ENCODE measurements at places on chromosomes 16 and 17.

DNA sequence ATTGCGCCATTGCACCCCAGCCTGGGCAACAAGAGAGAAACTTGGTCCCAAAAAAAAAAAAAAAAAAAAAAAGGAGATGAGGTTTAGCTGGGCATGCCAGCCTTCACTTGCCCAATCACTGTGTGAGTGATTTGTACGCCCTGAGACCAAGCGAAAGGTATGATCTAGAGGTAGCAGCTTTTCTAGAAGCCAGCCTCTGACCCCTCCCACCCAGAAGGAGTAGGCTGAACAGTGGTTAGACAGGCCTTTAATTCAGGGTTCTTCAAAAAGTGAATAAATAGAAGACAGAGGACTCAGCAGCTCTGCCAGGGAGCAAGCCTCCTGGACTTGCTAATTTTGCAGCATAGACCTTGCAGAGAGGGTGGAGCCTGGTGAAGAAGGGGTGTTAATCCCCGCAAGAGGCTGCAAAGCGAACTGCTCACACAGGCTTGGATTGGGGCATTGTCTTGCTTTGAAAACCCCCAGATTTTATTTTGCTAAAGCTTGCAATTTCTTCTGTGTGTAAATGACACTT, 7.1 kb upstream of the CYTH1 start:
- DNase-seq, result no peak

GRCh38 chr17:76862079-76862478, 6.1 kb upstream of the MGAT5B start:
- no peak for DNase-seq

- no peak for DNase-seq
These were observed 21.4 kb downstream of the NPLOC4 start for GRCh38 chr17:81615401-81615930.

DNA sequence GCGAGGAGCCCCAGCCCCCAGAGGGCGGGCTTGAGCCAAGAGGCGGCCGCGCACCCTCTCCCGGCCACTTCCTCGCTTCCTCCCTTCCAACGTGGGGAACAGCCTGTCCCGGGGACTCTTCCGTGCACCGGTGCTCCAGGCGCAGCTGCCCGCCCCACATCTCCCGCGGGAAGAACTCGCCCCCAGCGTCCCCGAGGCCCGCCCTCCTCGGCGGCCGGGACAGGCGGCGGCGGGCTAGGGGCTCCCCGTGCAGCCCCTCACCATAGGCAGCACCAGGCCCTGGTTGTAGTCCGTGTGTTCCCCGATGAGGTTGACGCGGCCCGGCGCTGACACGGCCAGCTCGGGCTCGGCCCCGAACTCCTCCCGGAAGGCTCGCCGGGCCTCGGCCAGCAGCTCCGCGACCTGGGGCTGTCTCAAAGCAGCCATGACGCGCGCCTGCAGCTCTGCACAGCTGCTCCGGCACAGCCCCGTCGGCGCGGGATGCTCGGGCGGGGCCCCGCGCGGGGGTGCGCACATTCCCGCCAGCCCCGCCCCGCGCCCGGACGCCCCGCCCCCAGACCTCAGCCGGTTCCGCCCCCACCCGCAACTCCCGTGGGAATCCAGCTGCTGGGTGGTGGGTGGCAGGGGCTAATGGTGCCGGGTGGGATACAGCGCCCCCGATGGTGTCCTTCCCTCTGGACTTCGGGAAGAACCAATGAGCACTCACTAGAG, at the start of gene GALK1:
Gene GALK1 (minus strand): TSS at position 482 of the 711 bp plus-strand sequence. CDS start 56 bp downstream, at position 426.
- DNase-seq, result no peak

DNA sequence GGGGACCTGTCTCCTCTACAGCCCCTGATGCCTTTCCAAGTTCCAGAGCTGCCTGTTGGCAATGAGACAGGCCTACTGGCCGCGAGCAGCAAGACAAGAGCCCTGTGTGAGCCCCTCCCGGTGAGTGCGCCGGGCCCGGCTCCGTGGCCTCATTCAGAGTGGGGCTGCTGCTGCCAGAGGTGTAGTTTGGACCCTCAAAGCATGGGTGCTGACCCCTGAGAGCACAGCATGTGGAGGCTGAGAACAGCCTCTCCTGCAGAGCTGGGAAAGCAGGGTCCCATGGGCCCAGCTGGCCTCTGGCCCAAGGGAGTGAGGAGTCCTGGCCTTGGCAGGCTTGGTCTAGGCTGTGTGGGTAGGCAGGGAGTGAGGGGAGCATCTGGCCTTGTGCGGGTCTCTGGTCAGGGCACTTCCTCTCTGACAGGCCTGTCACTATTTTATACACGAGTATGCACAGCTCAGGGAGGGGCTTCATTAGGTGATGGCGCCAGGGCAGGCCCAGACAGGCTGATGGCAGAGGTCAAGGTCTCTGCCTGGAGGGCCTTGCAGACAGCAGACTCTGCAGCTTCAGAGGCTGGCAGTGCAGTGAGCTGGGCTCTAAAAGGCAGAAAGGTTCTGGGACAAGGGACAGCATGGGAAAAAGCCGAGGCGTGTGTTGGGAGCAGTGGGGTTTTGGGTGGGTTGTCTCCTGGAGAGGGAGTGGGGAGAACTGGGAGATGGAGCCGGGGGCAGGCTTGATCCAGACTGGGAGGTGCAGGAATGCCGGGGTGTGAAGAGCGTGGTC, 43.4 kb downstream of the ADCY7 start:
- DNase-seq, result no peak

- DNase-seq, result peak; percentile 68
These were observed 26.7 kb downstream of the SAP30BP start for GRCh38 chr17:75693500-75694481.

DNA sequence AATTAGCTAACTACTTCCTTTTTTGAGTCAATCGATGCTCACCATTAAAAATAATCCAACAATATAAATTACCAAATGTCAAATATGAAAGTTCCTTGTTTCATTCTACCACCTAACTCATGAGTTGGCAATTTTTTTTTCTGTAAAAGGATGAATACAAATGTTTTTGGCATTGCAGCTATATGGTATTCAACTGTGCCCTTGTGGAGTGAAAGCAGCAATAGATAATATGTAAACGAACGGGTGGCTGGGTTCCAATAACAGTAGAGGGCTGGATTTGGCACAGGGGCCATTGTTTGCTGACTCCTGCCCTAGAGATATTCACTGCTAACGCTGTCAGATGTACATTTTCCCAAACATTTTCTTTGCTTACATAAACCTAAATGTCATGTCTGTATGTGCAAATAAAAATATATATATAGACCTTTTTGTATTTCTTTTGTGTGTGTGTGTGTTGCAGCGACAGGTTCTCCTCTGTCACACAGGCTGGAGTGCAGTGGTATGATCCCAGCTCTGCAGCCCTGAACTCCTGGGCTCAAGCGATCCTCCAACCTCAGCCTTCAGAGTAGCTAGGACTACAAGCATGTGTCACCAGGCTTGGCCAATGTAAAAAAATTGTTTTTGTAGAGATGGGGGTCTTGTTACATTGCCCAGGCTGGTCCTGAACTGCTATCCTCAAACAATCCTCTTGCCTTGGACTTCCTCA, 73.9 kb downstream of the RPGRIP1L start:
- no peak for DNase-seq

GRCh38 chr17:42653179-42654124, 5.6 kb upstream of the TUBG2 start:
- DNase-seq, result peak; percentile 68

DNA sequence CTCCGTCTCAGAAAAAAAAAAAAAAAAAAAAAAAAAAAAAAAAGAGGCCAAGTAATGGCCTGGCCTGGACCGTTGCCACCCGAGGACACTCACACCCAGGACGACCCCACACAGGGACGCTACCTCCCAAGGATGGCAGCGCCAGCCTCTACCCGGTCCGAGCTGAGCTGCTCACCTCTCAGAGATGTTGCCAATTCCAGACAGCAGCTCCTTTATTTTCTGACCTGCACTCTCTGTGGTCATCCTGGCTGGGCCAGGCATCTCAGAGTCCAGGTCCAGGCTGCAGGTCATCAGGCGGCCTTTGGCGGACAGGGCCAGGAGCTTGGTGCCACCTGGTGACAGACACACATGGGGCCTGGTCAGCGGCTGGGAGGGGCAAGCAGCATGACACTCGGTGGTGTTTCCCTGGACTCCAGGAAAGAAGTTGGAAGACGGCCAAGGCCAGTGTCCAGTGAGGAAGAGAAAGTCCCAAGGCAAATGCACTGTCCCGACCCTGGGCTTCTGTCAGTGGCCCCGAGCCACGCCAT, 3.1 kb downstream of the FAAP100 start:
- no peak for DNase-seq

- no peak for DNase-seq
These were observed 25.3 kb downstream of the CTRB2 start for GRCh38 chr16:75181630-75182029.

DNA sequence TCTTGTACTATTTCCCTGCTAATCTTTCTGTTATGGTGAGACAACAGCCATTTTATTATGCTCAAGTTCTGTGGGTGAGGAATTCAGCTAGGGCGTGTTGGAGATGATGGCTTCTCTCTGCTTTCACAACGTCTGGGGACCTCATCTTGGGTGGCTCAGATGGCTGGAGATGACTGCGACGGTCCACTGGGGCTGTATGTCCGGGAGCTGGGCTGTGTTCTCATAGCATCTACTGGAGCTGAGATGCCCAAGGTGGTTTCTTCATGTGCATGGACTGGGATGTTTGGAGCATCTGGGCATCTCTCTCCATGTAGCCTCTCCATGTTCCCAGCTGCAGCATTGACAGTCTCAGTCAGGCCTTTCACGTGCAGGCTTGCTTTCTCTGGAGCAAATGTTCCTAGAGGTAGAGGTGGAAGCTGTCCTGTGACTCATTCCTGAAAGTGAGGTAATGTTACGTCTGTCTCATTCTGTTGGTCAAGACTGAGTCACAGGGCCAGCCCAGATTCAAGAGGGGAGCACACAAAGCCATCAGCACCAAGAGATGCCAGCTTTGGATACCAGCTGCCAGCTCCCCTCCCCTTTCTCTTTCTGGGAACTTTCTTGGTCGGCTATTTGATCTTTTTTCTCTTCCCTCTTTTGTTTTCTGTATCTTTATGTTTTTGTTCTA, 96.2 kb downstream of the RAP1GAP2 start:
- peak; percentile 27 for DNase-seq

- DNase-seq, result peak; percentile 75
These were observed 4.3 kb downstream of the CAMKK1 start for GRCh38 chr17:3888343-3889171.

GRCh38 chr16:27628241-27628942, 78.4 kb downstream of the KATNIP start:
- no peak for DNase-seq

DNA sequence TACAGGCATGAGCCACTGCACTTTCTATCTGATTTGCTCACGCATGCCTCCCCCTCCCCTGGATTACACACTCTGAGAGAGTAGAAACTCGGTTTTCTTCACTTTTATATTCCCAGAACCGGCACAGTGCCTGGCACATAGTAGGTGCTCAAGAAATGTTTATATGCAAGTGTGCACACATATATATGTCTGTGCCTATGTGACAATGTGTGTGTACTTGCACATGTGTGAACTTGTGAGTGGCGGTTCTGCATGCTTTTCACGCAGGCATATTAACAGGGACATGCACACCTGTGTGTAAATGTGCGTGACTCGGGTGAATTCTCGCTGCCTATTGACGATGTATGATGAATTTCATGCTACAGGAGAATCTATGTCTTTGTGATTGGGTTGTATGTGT, 22.1 kb upstream of the IL21R start:
- DNase-seq, result no peak

DNA sequence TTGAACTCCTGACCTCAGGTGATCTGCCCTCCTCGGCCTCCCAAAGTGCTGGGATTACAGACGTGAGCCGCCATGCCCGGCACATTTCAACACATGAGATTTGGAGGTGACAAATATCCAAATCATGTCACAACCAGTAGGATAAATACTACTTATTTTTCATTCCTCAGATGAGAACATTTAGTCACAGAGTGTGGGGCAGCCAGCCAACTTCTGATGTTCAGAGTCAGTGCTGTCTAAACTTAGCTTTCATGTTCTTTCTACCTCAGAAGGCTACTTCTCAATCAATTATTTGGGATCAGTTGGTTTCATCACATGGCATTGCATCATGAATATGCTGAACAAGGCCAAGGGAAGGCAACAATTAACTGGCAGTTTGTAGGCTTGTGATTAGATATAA, 134.5 kb downstream of the CDH13 start:
- peak; percentile 1 for DNase-seq

GRCh38 chr17:9887508-9887907, 17.6 kb downstream of the RCVRN start:
- no peak for DNase-seq

GRCh38 chr17:61333136-61333535, 66.5 kb upstream of the TBX2 start:
- no peak for DNase-seq

- DNase-seq, result no peak
These were observed 8.6 kb downstream of the KRT10 start for GRCh38 chr17:40813804-40814203.

DNA sequence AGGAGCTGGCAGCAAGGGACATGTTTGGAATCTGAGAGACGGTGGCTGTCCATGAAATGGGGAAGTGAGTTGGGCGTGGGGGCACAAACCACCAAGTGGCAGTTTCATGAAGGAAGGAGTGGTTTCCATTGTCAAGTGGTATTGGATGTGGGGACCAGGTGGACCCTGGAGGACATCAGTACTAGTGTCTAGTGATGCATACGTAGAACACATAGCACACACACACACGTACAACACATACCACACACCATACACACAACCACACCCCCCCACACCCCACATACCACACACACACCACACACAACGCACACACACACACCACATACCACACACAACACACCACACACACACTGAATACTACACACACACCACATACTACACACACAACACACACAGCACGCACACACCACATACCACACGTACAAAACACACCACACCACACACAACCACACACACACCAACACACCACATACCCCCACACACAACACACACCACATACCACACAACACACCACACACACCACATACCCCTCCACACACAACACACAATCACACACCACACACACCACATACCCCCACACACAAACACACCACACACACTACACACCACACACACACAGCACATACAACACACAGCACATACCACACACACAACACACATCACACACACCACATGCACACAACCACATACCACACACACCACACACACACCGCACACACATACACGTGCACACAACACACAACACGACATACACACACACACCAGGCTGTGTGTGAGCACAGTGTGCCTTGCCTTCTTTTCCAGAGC, 41.1 kb upstream of the GSE1 start:
- DNase-seq, result no peak

GRCh38 chr17:41633556-41634199, 9.3 kb upstream of the KRT17 start:
- no peak for DNase-seq

- DNase-seq, result no peak
These were observed 28.8 kb downstream of the RNF43 start for GRCh38 chr17:58388302-58389190.

GRCh38 chr16:85796152-85796551, 3.2 kb downstream of the EMC8 start:
- no peak for DNase-seq

- DNase-seq, result no peak
These were observed 54.2 kb downstream of the SNX20 start for GRCh38 chr16:50626868-50627267.
